Astrocyte (in vitro differentiated cells and primary cell): ENCODE measurements at places on chromosomes 5 and 9. TPM values are rescaled to one million over a fixed set of nuclear protein-coding genes. Genes with fewer than 3 reads are reported as not detected.

DNA sequence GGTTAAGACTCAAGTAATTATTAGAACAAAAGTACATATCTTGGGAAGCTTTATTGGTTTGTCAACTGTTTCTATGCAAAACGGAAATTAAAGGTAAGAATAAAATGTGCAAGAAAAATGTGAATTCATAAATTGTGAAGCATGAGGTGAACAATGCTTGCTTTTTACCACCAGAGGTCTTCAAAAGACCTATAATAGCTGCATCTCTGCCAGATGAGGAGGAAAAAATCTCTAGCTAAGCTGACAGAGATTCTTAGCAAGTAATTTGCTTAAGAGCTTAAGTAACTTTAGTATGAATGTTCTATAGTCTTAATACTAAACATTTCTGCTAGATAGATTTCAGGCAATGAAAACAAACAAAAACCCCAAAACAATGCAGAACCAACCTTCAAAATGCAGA lies 54.1 kb downstream of the MRPS30 start:
- DNase-seq, result peak; percentile 16

GRCh38 chr9:136508729-136509500 lies 26.1 kb upstream of the SEC16A start:
- no peak for DNase-seq

DNA sequence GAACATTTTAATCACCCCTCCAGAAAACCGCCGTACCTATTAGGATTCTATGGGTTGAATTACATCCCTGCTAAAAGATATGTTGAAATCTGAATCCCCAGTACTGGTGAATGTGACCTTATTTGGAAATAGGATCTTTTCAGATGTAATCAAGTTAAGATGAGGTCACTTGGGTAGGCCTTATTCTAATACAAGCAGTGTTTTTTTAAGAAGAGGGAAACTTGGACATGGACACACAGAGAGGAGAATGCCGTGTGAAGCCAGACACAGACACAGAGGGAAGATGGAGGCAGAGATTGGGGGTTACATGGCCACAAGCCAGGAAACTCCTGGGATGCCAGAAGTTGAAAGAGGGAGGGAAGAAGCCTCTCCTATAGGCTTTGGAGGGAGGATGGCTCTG lies 183.5 kb downstream of the GNA14 start:
- peak; percentile 68 for DNase-seq

- no peak for DNase-seq
Measured at GRCh38 chr5:150261231-150261630, 28.3 kb downstream of the CAMK2A start.

DNA sequence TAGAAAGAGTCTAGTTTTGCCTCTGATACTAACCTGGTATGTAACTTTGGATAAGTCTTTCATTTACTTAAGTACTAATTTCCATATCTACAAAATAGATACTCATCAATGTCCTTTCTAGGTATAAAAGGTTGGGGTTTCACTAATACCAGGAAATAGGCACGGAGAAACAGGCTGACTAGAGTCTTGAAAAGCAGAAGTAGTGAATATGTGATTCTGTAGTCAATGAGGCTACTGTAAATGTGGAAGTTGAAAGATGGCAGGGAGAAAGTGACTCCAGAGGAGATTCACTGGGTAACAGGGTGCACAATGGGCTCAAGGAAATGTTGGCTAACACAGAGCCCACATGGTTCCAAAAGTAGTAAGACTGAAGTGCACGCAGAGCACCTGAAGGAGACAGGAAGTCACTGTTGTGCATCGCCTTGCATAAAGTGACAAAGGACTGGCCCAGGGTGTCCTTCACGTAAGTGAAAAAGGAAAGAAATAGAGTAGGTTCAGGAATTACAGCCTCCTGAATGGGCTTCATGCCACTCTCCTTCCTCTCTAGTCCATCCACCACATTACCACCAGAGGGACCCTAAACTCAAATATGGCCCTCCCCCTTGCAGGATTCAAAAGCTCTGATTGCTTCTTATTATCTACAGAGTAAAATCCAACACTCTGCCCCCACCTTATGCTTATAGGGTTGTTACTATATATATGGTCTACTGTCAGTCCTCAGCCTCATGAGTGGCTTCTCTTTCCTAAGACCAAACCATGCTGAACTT lies 288.0 kb upstream of the SMARCA2 start:
- DNase-seq, result no peak

DNA sequence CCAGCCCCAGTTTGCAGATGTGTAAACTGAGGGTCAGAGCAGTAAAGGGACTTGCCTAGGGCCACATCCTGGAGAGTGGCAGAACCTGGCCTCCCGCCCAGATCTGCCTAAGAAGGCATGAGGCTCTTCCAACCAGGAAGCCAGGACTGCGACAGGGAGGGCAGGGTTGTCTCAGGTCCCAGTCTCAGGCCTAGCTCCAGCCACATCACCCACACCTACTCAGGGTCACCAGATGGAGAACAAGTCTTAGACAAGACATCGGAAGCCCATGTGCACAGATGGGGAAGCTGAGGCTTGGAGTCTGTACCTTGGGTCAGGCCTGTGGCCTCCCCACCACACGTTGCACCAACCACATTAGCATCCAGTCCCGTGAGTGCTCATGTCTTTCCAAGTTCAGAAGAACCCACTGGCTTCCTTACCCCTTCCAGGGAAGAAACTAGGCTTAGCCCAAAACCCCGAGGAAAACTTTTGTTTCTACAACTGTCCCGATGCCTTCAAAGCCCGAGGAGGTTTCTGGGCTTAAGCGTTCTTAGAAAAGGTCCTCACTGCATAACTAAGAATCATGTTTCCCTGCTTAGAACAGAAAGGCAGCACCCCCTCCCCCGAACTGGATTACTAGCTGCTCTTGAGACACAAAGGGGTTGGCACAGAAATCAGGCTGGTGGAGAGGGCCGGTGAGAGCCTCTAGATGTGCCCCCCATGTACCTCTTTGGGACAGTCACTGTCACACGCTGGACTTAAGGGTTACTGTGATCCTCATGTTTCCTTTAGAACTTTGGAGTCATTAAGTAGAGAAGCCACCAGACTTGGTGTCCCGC lies 2.2 kb downstream of the FAM78A start:
- DNase-seq, result no peak

GRCh38 chr9:97866848-97867247 lies 13.8 kb downstream of the FOXE1 start:
- no peak for DNase-seq

DNA sequence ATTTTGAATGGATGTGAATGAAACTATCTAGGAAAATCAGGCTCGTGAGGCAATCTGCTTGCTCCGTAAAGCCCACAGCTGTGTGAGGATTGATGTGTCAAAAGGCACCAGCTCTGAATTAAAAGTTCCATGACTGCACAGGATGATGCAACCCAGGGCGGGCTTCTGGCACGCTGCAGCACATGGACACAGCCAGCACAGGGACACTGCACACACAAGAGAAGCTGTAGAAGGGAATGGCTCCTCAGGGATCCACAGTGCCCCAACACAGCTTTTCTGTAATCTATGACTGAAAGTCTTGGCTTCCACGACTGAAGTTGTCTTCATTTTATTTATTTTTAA lies 151.0 kb downstream of the GCNT1 start:
- DNase-seq, result peak; percentile 40

DNA sequence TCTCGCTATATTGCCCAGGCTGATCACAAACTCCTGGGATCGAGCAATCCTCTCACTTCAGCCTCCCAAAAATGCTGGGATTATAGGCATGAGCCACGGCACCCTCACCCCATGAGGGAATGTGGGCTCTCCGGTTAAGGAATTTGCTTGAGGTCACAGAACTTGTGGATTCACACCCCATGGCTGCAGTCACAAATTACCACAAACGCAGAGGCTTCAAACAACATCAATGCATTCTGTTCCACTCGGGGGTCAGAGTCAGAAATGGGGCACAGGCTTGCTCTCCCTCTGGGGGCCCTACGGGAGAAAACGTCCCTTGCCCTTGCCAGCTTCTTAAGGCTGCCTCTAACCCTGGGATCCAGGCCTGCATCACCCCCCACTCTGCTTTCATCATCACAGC lies 12.2 kb upstream of the SPINK4 start:
- no peak for DNase-seq

DNA sequence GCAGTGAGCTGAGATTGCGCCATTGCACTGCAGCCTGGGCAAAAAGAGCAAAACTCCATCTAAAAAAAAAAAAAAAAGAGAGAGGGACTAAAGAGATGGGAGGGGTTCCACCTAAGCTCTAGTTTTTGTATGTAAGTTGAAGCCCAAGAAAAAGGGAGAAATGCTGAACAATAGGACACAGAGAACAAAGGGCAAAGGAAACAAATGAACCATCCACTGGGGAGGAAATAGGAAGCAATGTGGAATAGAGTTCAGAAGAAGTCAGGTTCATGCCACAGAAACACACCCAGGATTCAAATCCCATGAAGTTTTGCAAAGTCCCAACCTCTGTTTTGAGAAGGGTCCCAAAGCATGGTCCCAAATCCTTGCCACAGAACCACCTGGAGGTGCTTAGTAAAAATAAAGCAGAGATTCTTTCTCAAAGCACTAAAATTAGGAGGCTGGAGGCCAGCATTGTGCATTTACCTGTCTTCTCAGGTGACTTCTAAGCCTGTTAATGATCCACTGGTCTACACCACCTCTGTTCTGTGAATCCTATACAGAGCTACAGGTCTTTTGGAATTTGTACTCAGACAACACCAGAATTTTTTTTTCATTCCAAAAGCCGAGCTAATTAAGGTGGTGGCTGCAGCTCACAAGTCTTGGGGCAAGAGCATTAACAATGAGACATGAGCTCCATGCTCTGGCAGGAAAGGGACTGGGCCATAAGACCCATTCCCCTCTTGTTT lies 177.6 kb downstream of the DOCK8 start:
- no peak for DNase-seq

GRCh38 chr9:132806723-132807421 lies 71.2 kb downstream of the AK8 start:
- peak; percentile 4 for DNase-seq

The CARD19 gene
- total RNA-seq, result 33.8 and 36.3 TPM in 2 replicates

The SYK gene
- 0.07 and 0.41 TPM in 2 replicates for total RNA-seq

The PCDHB8 gene
- 4.9 and 5.3 TPM in 2 replicates for total RNA-seq

The ZNF483 gene
- 1.8 and 2.5 TPM in 2 replicates for total RNA-seq
